ENCODE measurements at places on chromosomes 13 and 19.
A peak's percentile ranks its signal among the peaks of the same experiment; 100 is the strongest.

DNA sequence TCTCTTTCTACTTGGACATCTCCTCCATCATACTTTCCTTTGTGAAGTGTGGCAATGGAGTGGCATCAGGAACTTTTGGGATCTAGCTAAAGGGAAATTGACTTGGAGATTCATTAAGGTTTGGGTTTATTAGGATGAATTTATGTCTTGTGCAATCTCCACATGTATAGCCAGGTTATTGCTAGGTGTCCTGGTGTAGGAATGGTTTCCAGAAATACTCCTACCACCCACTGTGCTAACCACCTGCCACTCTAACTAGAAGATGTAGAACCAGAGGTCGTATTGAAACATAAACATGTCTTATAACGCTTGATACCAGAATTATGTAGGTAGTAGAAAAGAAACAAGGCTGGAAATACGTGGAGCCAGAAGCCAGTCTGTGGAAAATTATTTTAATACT, 38.1 kb upstream of the MED4 start:
- no peak for DNase-seq

DNA sequence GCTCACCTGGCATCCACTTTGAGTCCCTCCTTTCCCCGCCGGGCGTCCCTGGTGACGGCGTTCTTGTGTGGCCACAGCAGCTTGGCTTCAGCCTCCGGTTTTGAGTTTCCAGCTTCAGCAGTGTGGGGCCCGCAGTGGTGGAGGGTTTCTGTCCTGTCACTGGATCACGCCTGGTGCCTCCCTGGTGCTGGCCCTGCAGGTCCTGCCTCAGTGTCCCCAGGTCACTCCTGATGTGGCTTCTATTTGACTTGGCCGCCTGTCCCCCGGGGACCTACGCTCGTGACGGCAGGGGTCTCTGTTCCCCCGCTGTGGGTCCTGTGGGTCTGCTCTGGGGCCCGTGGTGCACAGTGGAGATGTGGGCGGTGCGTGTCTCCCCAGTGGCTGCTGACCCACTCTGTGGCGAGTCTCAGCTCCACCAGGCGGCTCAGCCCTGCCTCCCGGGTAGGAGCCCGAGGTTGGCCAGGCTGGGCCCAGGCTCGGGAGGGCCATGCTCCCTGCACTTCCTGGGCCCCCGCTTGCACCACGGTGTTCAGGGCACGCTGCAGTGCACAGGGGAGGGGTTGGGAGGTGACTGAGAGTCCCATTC, 1.9 kb downstream of the ATP4B start:
- DNase-seq, result no peak

GRCh38 chr13:53631511-53631910, 602.9 kb downstream of the OLFM4 start:
- no peak for DNase-seq

GRCh38 chr19:55216461-55217198, 7.3 kb upstream of the PTPRH start:
- DNase-seq, result peak; percentile 71

GRCh38 chr13:109968876-109969577, 182.6 kb upstream of the IRS2 start:
- no peak for DNase-seq

DNA sequence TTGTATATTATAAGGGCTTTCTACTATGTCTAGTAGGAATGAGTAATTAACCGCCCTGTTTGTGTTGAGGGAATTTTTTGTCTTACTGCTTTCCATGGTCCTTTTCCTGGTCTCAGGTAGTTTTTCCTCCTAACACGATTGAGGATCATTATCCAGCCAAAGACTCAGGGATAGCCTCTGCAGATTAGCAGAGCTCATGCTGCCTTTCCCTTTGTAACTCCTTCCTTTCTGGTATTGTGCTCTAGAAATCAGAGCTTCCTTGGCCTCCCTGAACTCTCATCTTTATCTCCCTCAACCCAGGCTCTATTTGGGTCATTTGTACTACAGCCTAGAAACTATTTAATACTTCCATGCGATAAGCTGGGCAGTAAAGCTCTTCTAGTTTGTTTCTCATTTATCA, 142.1 kb downstream of the PDS5B start:
- no peak for DNase-seq

GRCh38 chr13:38590796-38591507, 95.9 kb upstream of the FREM2 start:
- peak; percentile 67 for DNase-seq

DNA sequence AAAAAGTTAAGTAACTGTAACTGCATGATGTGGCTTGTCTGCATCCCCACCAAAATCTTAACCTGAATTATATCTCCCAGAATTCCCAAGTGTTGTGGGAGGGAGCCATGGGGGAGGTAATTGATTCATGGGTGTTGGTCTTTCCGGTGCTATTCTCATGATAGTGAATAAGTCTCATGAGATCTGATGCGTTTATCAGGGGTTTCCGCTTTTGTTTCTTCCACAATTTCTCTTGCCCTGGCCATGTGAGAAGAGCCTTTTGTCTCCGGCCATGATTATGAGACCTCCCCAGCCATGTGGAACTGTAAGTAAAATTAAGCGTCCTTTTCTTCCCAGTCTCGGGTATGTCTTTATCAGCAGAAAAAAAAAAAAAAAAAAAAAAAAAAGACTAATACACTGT, 385.8 kb downstream of the SLITRK1 start:
- no peak for DNase-seq

DNA sequence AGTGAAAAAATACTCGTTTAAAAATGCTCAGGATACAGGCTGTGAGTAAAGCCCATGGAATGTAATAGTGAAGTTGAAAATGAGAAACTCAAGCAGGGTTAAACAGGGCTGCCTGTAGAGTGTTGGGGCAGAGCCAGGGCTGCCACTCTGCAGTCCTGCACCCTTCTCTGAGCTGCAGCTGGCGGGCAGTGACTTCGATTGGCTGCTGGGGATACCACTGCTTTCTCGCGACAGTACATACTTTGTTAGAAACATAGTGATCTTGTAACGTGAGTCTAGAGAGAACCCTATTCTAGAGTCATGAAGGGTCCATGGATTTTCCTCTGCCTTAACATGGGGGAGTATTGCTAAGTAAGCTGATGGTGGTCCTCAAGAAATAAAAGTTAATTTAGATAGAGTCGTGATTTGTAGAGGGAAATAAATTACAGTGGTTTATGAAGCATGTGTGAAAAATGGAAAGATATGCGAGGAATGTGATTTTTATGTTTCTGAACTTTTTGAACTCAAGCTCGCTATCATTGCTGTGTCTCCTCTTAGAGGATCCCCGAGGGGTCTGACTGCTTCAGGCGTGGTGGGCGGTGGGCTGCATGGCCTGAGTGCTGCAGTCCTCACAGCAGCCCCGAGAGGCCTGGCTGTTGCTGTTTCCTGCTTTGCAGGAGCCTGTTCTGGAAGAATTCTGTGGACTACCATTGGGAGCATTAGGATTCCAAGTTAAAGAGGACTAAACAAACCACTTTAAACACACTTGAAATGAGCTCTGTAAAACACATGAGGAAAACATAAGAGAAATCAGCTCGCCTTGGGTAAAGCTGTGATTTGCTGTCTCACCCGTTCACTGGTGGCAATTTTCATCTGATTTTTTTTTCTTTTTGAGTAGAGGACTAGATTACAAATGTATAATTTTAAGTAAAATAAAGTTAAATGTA, 95.7 kb downstream of the ARHGEF7 start:
- DNase-seq, result no peak

- DNase-seq, result no peak
Measured at GRCh38 chr13:55816976-55817601, 1323.6 kb upstream of the PRR20A start.

DNA sequence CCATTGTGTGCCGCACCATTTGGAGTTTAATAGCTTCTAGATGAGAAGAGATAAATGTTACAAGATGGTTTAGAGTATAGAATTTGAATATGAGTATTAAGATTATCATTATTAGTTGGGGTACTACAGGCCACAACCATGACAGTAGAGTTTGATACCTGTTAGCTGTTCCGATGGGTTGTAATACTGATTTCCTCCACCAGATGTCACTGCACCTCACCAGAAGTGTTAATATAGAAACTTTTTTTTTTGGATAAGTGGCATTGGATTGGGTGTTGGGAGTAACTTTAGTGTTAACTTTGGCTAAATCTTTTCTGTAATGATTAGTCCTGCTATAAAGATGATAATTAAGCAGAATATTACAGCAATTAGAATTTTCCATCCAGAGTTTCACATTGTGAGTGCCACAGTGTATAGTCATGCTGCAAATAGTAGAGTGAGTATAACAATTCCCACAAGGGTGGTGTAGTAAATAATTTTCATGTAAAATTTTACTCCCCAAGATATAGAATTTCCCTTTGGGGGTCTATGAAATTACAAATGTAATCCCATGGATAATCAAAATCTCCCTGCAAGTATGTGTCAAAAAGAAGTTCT, 56.3 kb downstream of the PSG3 start:
- DNase-seq, result no peak

DNA sequence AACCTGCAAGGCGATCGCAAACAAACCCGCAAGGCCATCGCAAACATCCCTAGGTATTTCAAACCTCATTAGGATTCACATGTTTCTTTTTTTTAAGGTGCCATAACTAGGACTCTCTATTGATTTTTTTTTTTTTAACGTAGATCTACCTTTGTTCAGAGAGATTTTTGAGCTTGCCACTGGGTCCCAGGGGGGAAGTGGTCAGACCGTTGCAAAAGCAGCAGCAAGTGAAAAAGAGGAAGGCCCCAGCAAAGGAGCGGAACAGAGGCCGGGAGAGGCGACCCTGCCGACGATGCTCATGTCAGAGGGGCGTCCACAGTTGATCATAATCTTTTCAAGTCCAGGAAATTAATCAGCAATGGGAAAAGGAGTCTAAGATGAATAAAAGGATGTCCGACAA, 32.7 kb upstream of the FLT1 start:
- no peak for DNase-seq

DNA sequence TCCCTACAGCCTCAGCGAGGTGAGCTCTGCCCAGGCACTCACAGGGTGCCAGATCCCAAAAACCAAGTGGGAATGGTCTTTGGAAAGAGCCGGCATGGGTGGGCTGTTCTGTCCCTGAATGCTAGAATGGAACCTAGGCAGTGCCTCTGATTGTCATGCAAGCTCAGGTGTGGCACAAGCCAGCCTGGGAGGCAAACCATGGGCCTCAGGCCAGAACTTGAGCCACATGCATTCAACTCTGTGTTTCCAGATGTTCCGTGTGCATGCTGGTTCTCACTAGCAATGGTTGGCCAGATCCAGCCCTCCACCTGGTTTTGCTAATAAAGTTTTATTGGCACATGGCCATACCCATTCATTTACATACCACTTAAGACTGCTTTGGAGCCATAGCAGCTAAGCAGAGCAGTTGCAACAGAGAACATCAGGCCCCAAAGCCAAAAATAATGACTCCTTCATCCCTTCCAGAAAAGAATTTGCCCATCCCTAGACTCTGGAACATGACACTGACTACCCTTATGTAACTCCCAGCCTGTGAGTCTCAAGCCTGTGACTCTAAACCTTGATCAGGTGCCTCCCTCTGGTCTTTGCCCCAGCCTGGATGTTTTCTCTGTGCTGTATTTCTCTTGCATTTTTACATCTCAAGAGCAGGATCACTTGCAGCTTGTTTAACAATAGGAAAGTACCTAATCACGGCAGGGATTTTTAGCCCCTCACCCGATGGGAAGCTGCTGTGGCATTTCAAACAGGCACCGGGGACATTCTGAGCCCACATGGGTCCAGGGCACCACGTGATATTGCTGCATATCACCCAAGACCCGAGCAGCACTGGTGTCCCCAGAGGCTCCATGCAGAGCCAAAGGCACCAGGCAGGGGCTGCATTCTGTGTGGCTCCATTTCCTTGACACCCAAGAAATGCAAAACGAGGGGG, 55.4 kb upstream of the USE1 start:
- DNase-seq, result no peak

- no peak for DNase-seq
Measured at GRCh38 chr19:46863818-46864629, 3.2 kb downstream of the ARHGAP35 start.

- DNase-seq, result no peak
Measured at GRCh38 chr13:112735791-112736190, 46.0 kb downstream of the ATP11A start.

- no peak for DNase-seq
Measured at GRCh38 chr13:44927968-44928367, 61.3 kb downstream of the NUFIP1 start.

GRCh38 chr13:49633710-49634109, 5.4 kb downstream of the ARL11 start:
- no peak for DNase-seq

DNA sequence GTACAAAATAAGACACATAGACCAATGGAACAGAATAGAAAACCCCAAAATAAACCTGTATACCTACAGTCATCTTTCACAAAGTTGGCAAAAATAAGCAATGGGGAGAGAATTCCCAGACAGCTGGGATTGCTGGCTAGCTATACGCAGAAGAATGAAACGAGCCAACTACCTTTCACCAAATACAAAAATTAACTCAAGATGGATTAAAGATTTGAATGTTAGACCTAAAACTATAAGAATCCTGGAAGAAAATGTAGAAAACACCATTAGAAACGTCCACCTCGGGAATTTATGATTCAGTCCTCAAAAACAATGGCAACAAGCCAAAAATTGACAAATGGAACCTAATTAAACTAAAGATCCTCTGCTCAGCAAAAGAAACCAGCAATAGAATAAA, 408.1 kb upstream of the SLITRK1 start:
- DNase-seq, result no peak

DNA sequence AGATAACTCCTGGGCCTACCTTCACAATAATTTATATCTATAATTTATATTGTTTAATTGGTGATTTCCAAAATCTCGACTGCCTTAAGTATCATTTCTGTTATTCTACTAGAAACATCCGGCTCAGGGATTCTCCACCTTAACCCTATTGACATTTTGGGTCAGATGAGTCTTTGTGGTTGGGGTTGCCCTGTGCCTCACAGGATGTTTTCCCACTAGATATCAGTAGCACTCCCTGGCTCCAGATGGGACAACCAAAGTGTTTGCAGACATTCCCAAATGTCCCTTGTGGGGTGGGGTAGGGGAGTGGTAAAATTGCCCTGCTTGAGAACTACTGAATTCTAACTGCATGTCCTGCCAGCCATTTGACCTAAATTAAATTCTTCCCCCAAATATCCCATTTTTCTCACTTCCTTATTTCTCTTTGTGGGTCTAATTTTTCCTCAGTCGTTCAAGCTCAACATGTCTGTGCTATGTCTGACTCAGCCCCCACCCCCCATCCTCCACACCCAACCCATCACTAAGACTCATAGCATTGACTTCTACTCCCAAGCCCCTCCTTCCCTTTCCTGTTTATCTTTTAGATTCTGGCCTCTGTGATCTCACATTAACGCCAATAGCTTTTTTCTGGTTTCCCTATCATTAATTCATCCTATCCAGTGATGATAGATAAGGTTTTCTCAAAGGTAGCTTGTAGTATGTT, 545.1 kb downstream of the EFNB2 start:
- DNase-seq, result no peak
